ENCODE measurements at places on chromosomes 6 and 20.

- DNase-seq: no peak
Measured at GRCh38 chr6:12578751-12579150, 137.8 kb upstream of the PHACTR1 start.

DNA sequence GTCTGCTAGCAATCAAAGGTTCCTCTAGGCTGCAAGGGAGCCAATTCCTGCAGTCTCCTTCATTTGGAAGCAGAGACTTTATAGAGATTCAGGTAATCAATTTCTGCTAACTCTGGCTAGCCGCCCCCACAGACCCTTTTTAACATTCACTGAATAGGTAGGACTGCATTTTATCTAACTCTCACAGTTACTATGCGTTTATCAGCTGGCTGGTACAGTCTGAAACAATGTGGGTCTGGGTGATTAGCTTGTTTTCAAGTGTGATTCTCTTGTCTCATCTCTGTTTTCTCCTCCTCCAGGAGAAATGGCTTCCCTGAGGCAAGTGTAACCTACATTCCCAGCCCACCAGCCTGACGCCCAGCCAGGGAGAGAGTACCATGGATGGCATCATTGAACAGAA lies 73.3 kb downstream of the SYNDIG1 start:
- DNase-seq: no peak

DNA sequence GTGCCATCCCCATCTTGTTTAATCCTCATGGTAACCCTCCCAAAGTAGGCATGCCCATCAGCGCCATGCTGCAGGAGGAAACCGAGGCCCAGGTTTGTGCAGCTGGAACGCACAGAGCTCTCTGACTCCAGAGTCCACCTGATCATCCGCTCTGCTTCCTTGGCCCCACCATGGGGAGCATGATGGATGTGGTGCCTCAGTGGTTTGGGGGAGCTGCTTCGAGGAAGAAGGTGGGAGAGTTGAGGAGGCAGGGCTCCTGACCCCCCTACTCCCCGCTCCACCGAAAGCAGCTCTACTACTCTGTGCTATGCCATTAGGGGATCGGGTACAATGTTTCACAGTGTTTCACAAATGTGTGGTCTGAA lies 52.2 kb downstream of the TGM2 start:
- no peak for DNase-seq

DNA sequence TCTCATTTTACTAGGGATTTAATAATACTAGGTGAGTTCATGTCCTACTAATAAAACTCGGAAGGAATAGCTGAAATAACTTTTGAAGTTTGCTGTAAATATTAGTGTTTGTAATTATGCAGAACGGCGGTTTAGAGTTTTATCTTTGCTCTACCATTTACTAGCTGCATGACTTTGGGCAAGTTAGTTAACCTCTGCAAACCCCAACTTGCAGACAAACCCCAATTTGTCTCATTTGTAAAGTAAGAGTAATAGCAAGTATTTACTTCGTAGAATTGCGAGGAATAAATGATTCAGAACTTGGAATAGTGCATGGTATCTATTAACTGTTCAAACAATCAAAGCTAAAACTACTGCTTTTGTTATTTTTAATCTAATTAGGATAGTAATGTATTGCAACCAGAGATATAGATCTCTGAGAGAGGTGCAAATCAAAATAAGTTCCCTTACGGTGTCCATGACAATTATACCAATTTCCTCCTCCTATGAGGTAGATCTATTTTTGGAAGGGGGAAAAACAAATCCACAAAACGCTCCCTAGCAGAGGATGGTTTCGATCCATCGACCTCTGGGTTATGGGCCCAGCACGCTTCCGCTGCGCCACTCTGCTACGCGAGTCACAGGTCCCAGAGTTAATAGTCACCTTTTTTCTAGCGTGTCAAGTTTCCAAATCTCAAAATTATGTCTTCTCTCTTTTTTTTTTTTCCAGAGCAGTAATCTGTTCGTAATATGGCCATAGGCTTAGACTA lies 35.1 kb upstream of the BTN3A2 start:
- DNase-seq: no peak
